Pons (tissue), 1 donor: ENCODE measurements at places on chromosomes 7 and 10.

DNA sequence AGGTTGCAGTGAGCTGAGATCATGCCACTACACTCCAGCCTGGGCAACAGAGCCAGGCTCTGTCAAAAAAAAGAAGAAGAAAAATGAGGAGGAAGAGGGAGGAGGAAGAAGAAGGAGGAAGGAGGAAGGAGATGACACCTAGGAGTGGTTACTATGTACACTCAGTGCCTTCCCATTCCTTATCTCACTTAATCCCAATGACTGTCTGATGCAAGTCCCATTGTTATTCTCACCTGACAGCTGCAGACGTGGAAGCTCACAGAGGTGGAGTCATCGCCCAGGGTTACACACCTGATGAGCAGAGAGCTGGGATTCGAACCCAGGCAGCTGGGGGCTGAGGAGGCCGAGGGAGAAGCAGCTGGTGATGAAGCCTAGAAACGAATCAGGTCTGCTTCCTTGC, 258.8 kb downstream of the SNX10 start:
- no peak for DNase-seq

DNA sequence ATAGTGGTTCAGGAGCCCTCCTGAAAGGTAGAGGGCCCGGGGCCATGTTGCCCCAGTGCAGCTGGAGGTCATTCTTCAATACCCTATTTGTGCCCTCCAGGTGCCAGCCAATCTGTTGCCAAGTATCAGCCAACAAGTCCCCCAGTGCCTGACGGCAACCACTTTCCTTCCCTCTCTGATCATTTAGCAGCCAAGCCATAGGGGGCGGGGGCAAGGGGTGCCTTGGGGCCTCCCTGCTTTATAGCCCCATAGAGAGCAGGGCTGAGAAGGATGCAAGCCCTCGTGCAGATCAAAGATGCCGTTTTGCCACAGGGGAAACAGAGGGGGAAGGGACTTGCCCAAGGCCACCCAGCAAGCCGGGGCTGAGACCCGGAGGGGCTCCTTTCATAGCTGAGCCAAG, 149.0 kb upstream of the CHST15 start:
- DNase-seq: no peak

GRCh38 chr10:113619401-113619800, 44.4 kb downstream of the NRAP start:
- no peak for DNase-seq

DNA sequence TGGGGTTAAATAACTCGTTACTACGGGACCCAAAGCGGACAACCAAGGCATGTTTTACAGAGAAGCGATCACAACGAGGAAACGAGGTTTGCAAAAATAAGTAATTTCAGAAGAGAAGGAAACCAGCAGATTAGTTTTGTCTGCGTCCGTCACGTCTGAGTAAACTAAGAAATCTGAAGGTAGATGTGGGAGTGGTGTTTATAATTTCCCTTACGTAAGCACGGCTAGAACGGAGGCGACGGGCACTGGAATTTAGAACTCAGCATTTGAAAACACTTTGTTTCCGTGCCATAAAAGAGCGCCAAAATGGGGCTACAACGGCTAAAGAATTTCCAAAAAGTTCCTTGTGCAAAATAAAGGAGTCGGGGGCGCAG, 718 bp upstream of the UMAD1 start:
- DNase-seq: peak; percentile 32

DNA sequence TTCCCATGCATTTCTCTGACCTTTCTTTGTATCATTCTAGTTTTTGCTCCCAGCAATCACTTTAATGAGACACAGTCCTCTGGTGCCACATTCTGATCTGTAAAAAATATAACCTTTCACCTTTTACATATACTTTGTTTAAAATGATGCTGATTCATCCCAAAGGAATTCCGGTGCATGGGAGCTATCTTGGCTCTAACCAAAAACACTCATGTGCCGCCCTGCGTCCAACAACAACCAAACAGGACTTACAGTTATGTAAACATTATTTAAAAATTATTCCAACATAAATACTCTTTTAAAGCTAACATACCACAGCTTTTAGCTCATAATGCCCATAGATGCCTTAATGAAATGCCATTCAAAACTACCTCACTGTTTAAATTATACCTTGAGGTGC, 7.7 kb upstream of the OPALIN start:
- no peak for DNase-seq

- DNase-seq: peak; percentile 72
These were observed 48.7 kb downstream of the GPR141 start for GRCh38 chr7:37732253-37732652.

GRCh38 chr7:112136271-112137008, 69.8 kb downstream of the DOCK4 start:
- DNase-seq: no peak

GRCh38 chr7:151699147-151699927, 177.6 kb downstream of the PRKAG2 start:
- no peak for DNase-seq

GRCh38 chr7:99679400-99680191, at the start of gene CYP3A5:
TSS of gene CYP3A5 (minus strand) at chr7:99679996. CDS start at chr7:99679896, 100 bp downstream.
- DNase-seq: peak; percentile 13

- DNase-seq: no peak
These were observed 19.8 kb downstream of the ZNF107 start for GRCh38 chr7:64685741-64686140.

GRCh38 chr10:58586282-58587245, 73.9 kb downstream of the BICC1 start:
- no peak for DNase-seq

GRCh38 chr7:85713171-85713570, 526.3 kb upstream of the SEMA3D start:
- no peak for DNase-seq

DNA sequence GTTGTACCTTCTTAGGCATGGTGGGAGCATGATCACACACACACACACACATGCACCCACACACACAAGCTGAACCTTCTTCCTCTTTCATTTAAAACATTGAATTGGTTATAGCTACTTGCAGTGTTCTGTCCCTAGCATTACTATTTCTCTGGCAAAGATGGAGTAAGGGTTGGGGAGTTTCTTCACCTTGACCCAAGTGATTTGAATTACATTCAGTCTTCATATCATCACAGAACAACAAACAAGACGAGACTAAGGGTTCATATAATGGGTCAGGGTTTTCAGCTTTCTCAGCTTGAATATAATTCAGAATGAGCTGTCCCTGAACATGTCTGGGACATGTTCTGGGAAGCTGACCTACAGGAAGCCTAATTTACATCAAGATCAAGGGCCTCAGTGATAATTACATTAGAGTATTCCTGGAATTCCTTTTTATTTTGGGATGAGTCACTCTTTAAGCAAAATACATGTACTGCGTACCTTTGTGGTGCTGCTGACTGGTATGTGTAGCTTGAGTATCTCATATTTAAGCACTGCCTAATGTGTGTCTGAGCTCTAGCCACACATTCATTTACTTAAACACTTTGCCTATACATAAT, 213.5 kb upstream of the TMEM229A start:
- no peak for DNase-seq

DNA sequence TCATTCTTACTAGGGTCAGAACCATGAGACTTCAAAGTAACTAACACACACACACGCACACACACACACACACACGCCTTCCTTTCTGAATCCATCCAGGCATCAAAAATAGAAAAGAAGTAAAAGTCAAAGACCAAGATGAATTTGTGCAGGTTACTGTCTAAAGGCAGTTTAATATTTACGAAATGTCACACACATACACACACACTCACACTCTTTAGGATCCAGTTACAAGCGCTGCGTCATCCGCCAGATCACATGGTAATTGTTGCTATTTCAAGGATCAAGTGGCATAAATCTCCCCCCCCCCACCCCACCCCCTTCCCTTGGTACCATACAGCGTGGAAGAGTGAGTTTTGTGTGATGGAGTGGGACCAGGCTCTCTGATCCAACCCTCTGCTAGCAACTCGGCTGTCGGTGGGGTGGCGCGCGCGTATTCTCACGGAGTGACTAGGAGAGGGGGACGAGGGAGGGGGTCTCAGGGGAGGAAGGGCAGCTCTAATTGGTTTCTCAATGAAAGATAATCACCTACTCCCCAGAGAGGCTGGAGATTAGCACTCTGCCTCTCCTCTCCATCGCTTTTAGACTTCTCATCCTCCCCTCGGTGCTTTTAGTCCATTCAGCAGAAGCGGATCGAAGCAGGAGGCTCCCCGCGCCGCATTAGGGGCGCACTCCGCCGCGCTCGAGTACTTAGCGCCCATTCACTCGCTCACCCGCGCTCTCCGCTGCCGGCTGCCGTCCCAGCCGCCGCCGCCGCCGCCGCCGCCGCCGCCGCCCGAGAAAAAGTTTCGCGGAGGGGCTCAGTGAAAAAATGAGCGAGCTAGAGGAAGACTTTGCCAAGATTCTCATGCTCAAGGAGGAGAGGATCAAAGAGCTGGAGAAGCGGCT, 83.5 kb upstream of the PRKG1 start:
- no peak for DNase-seq

- no peak for DNase-seq
These were observed 57.7 kb upstream of the RHOBTB1 start for GRCh38 chr10:61001731-61002122.

DNA sequence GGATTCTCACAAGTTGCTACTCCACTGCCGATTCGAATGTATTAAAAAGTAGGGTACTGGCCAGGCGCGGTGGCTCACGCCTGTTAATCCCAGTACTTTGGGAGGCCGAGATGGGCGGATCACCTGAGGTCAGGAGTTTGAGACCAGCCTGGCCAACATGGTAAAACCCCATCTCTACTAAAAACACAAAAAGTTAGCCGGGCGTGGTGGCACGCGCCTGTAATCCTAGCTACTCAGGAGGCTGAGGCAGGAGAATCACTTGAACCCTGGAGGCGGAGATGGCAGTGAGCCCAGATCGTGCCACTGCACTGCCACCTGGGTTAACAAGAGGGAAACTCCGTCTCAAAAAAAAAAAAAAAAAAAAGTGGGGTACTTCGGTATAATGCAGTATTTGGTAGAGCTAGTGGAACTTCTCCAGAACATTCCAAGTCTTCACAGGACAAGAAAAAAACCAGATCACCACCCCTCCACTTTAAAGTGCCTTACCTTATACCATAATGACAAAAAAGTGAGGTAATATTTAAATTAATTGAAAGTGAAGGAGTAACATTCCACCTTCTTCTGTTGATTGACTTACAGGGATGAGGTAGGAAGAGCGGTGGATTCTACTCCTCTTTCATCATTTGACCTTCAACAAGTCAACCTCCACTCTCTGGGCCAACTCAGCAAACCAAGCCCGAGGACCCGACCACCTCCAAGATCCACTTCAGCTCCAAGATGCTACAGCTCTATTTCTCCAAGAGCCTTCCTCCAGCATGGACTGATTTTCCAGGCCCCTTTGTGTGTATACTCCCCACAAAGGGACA, 2.0 kb downstream of the BAZ1B start:
- DNase-seq: peak; percentile 17

- no peak for DNase-seq
These were observed 4.4 kb downstream of the HBP1 start for GRCh38 chr7:107173191-107173590.

- no peak for DNase-seq
These were observed 10.5 kb upstream of the TRIM24 start for GRCh38 chr7:138449580-138449979.

DNA sequence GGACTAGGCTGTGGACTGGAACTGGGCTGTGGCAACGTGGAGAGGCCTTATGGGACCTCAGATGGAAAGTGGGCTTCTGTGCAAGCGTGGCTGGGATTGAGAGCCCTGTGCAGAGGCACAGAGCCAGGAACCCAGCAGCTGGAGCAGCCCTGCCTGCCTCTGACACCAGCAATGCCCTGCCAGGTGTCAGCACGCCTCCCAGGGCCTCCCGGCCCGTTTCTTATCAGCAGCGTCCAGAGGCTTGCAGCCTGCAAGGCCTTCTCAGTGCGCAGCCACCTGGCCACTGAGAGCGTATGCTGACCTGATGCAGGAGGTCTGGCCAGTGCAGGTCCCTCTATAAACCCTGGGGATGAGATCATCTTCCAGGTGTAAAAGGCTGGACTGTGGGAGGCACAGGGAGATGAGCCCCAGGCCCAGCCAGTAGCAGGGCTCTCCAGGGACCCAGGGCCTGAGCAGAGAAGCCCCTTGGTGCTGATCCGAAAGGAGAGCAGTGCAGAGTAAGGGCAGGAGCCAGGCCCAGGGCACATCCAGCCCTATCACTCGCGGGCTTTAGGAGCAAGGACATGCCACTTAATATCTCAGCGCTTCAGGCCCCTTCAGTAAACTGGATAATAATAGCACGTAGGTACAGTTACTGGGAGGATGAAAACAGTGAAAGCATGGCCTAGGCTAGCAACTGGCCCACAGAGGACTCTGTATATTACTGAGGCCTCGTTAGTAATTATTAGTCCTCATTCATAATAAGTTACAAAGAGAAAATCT, 38.8 kb upstream of the ANTXRL start:
- DNase-seq: no peak

- no peak for DNase-seq
These were observed 25.1 kb upstream of the SVOPL start for GRCh38 chr7:138726288-138726687.

- DNase-seq: peak; percentile 54
These were observed 23.5 kb downstream of the ABLIM1 start for GRCh38 chr10:114634609-114634979.

DNA sequence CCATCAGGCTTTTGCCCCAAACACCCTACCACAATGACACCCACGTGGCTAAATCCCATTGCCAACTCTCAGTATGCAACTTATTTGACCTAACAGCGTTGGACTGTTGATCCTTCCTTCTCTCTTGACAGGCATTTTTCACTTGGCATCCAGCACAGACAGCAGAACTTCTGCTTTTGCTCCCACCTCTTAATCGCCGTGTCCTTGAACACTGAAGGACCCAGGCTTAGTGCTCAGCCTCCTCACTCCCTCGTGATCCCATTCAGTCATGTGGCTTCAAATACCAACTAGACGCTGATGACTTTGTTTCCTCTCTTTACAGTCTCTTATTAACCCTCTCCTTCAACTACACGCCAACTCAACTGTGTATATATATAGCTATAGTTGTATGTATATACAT, 25.0 kb downstream of the ZFAND2A start:
- DNase-seq: no peak

- DNase-seq: no peak
These were observed 41.1 kb downstream of the ABRAXAS2 start for GRCh38 chr10:124842721-124843120.

DNA sequence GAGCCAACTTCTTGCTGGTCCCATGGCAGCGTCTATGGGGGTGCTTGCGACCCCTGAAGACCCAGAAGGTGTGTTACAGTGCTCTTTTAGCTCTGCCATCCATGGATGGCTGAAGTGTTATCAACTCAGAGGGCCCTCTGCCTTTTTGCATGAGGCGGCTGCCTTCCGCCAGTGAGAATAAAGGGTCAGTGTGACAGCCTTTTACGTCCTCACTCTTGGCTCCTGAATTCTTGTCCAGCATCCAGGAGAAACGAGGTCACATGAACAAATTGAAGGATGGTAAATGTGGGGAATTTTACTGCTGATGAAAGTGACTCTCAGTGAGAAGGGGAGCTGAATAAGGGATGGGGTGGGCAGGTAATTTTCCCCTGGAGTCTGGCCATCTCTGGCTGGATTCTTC, 24.1 kb downstream of the SSMEM1 start:
- DNase-seq: peak; percentile 77

- peak; percentile 66 for DNase-seq
These were observed 28.1 kb downstream of the ARL4A start for GRCh38 chr7:12715372-12716133.

- DNase-seq: no peak
These were observed 22.3 kb upstream of the FAM133B start for GRCh38 chr7:92612501-92612900.

- DNase-seq: no peak
These were observed 544.4 kb downstream of the SH2D4B start for GRCh38 chr10:81081887-81082620.
